ENCODE measurements at places on chromosomes 1 and 21.

GRCh38 chr1:58997060-58997411 lies 213.2 kb upstream of the JUN start:
- no peak for DNase-seq

DNA sequence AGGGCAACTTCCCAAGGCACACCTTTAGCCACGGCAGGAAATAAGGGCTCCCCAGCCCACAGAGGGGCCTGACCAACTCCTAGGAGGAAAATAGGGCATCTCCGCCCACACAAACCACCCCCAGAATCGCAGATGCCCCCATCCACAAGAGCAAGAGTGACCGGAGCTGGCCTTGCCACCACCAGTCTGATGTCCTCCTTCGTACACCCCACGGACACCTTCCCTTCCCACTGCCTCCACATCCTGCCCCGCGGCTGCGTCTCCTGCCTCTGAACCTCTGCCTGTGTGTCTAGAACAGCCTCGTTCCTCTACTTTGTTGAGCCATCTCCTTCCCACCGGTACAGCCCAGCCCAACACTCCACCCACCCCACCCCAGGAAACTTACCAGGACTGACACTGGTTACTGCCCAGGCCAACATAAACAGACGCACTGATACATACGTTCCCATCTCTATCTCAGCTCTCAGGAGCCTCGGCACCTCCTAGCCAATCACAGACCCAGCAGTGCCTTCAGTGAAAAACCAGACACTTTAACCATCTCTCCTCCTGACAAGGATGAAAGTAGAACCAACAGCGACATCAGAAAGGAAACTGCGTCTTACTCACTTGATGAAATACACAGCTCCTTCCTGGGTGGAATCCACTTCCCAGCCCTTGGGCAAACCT lies 7.6 kb upstream of the PLEKHA6 start:
- DNase-seq: no peak

- no peak for DNase-seq
These were observed 38.0 kb downstream of the WDR4 start for GRCh38 chr21:42841156-42841915.

GRCh38 chr1:196344453-196344852 lies 263.8 kb downstream of the KCNT2 start:
- DNase-seq: no peak

DNA sequence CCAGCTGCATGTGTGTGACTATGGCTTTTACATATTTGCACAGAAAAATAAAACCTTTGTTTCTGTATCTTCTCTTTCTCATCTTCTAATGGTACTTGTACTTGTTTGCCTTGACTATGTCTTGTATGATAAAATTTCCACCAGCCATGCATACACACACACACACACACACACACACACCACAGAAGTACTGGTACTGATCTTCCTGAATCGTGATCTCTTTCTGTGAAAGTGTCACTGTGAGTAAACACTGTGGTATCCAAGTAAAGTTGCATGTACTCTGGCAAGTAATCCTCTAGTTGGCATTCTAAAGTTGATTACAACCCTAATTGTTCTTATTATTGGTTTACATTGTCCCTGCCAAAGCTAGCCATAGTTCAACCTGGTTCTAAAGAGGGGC lies 176.7 kb downstream of the CRB1 start:
- DNase-seq: no peak

DNA sequence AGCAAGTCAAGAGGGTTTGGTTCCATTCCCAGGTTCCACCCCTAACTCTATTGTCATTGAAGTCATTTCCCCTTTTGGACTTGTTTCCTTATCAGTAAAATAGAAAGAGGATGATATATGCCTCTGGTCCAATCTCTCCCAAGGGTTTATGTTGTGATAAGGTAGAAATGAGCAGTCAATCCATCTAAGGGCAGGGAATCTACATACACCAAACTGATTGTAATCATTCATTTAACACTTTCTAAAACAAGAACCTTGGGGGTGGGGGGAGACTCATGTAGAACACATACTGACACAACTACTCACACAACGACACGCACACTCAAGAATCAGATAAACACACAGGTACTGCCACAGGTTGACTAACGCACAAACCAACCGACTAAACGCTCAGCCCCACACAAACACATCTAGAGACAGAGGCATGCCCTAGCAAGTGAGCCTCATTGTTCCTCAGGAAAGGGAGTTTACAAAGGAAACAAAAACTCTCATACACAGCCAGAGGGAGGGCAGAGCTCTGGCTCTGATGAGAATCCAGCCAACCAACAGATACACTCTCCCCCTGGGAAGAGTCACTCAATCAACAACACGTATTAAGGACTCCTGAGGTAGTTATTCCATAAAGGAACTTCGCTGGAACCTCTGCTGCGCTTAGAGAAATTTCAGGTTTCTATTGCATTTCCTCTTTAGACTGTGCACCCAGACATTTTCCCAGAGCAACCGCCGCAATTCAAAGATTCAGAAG lies 1.0 kb downstream of the F11R start:
- DNase-seq: no peak

DNA sequence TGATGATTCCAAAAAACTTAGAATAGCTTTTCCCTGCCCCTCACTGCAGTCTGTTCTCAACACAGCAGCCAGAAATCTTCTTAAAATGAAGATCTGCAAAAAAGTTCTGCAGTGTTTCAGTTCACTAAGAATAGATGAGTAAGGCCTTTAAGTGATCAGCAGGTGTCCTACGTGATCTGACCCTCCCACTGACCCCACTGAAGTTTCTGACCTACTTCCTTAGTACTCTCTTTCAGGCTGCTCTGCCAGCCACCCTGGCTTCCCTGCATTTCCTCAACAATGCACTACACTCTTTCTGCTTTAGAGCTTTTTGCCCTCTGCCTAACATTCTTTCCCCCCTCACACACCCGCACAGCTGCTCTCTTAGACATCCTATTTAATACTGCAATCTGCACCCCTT lies 182.5 kb downstream of the AKT3 start:
- DNase-seq: no peak

DNA sequence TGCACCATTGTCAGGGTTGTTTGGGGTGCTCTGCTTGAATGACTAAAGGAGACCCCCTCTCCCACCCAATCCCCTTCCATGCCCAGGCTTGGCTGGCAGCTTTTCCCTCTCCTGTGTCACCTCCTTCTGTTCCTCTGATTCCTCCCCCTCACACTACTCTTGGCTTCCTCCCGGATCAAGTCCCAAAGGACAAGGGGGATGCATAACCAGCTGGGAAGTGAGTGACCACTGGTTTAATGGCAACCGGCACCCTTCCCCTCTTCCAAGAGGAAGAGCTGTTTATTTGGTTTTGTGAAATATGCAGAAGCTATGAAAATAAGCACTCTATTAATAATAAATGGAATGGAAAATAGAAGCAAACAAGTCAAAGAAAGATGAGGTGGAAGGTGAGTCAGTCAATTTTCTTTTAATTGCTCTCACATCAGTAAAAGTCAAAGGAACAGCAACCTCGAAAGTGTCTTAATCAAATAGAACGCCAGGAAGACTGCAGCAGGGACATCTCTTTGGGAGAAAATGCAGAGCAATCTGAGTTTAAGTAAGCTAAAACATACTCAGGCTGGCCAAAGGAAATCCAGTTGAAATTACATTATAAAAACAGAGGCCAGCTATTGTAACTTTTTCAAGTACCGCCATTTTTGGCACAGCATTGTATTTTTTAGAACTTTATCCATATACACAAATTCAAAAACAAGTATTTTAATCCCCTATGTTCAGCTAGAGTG lies 322.5 kb downstream of the SIPA1L2 start:
- no peak for DNase-seq

- no peak for DNase-seq
These were observed 243.8 kb upstream of the RAB4A start for GRCh38 chr1:229027158-229027557.

GRCh38 chr1:39293375-39294070 lies 89.0 kb downstream of the MACF1 start:
- DNase-seq: no peak

- DNase-seq: no peak
These were observed 10.7 kb downstream of the CDC7 start for GRCh38 chr1:91511386-91511785.

GRCh38 chr1:17207046-17207445 lies 2.1 kb downstream of the PADI1 start:
- DNase-seq: no peak

DNA sequence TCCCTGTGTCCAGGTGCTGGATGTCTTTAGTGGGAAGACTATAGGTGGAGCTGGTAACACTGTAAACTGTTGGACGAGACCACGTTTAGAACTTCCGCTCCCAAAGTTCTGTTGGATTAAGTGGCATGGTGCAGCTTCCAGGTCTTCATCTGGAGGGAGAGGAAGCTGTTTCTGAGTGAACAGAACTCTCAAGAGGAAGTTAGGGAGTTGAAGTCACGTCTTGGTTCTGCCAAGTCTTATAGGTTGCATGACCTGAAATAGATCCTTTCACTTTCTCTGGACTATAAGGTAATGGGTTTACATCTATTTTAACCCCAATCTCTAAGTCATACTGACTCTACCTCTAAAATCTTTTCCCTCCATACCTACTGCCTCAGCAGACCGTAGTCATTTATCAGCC lies 97.4 kb upstream of the TNR start:
- DNase-seq: no peak

- no peak for DNase-seq
These were observed 67.2 kb downstream of the TEX35 start for GRCh38 chr1:178580096-178580495.

GRCh38 chr1:156060937-156061636 lies at the start of gene RAB25:
Gene RAB25 (plus strand): TSS chr1:156061160. CDS start chr1:156061401, 241 bp downstream.
- no peak for DNase-seq

- no peak for DNase-seq
These were observed 2.4 kb upstream of the ELF3 start for GRCh38 chr1:202007805-202008489.

DNA sequence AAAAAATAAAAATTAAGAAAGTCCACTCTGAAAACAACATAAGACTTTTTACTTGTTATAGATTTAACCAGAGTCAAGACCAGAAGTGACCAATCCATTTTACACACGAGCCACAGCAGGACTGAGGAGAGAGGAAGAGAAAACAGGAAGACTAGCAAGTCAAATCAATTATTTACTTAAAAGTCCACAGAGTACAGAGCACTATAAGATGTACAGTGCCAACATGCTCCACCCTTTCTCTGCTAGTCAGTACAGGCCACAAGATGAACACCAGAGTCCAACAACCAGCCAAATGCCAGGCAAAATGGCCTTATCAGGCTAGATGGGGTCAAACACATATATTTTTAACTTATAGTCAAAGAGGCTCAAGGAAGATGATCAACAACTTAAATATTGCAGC lies 19.5 kb downstream of the LUZP1 start:
- DNase-seq: no peak

- no peak for DNase-seq
These were observed 56.2 kb downstream of the SLC37A1 start for GRCh38 chr21:42569732-42570301.

DNA sequence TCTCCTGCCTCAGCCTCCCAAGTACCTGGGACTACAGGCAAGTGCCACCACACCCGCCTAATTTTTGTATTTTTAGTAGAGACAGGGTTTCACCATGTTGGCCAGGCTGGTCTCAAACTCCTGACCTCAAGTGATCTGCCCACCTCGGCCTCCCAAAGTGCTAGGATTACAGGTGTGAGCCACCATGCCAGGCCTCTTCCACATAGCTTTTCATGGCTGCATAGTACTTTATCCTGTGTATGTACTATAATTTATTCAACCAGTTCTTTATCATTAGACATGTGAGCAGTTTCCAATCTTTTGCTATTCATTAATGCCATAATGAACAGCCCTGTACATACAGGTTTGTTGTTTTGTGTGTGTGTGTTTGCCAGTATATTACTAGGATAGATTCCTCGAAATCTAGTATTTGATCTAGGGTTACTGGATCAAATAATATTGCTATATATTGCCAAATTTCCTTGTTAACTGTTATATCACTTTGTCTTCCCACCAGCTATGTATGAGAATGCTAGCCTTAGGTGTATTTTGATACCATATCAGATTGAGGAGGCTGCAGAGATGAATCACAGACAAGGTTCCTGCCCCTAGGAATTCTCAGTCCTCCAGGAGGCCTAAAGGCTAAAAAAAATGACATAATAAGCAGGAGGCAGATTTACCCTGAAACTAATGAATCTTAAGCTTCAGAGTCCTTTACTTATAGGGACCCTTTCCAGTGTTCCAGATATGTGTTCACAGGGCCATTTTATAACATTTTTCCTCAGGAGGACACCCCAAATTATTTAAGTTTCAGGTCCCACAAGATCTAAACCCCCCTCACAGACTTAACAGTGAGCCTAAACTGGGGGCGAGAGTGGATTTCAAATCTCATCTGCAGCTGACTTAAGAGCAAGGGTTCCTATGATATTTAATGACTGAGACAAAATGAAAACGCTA lies 2.1 kb upstream of the PDIK1L start:
- DNase-seq: no peak

GRCh38 chr1:71511505-71511904 lies 430.7 kb upstream of the ZRANB2 start:
- DNase-seq: no peak

GRCh38 chr1:205523891-205524793 lies 19.7 kb downstream of the CDK18 start:
- DNase-seq: peak; percentile 76

DNA sequence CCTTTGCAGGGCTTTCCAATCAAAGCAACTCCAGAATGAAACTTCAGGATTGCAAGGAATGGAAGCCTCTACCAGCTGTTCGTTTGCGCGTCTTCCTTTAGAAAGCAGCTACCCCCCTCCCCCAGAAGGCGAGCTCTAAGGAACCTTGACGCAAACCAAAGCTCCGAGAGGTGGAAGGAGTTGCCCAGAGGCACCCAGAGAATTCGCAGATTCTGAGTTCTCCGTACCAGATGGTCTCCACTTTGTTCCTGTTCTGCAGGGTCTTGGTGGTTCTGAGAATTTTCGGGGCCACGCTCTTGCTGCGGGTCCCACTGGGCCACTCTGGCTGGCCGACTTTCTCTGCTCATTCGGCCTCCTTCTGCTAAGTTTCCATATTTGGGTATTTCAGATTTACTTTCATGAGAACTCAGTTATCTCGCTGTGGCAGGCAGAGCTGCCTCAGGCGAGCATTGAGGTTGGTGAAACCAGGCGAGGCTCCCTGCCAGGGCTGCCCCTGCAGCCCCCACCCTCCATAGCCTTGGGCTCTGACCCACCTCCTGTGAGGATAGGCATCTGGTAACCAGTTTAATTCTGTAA lies 801 bp downstream of the TRAF5 start:
- peak; percentile 47 for DNase-seq

DNA sequence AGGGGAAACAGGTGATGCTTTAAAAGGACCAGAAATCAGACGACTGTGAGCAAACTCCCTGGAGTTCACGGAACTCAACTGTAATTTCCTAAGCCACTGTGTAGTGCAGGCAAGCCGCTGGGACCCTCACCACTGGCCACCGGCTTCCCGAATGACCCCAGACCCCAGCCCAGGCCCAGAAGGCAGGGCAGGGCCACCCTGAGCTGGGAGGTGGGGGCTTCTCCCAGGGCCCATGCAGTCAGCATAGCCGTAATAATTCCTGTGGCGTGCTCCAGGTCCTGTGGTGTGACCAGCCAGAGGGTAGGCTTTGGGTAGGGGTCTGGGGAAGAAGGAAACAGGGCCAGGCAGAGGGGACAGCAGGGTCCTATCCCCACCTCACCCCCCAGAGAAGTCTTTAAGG lies 3.5 kb upstream of the ARF1 start:
- no peak for DNase-seq

- no peak for DNase-seq
These were observed 840.6 kb downstream of the BRINP3 start for GRCh38 chr1:189637041-189637440.
